Articular chondrocyte of knee joint (primary cell): ENCODE measurements at places on chromosomes 6 and 20. TPM values are rescaled to one million over a fixed set of nuclear protein-coding genes. Genes with fewer than 3 reads are reported as not detected.

The ULBP3 gene
- total RNA-seq = 20.3 and 21.7 TPM in 2 replicates

The SYCP2L gene
- 0.13 and 0.43 TPM in 2 replicates for total RNA-seq

The HUS1B gene
- 0.54 and 1.0 TPM in 2 replicates for total RNA-seq

The RFX6 gene
- not detected in 2 replicates for total RNA-seq

The TSHZ2 gene
- under 0.01 and 0.43 TPM in 2 replicates for total RNA-seq

The OLIG3 gene
- not detected in 2 replicates for total RNA-seq
